Fibroblast of skin of abdomen (primary cell): ENCODE measurements at places on chromosomes 5 and 9.

- DNase-seq, result no peak
Observed at GRCh38 chr5:54421976-54422375, 33.5 kb upstream of the HSPB3 start.

DNA sequence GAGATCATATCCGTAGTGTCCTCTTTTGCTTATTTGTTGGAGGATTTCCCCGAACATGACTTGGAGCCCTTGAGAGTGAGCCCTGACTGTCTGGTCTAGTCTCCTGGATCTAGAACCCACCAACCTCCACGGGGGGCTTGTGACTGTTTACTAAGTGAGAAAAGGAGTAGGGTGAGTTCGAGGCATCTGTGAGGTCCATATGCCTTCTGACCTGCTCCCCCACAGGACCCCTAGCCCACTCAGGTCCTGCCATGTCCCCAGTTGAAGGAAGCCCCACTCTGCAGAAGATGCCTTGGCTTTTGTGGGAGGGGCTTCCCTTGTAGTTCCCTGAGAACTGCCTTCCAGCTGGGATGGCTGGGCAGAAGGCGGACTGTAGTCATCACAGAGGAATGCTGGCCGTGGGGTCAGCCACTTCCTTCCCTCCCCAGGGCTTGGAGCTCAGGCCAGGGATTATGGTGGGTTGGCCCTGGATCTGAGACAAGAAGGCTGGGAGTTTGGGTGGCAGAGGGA lies 7.0 kb upstream of the IRF1 start:
- DNase-seq, result peak; percentile 89

GRCh38 chr5:59790776-59791475 lies 102.6 kb downstream of the PDE4D start:
- no peak for DNase-seq

GRCh38 chr5:168104350-168104749 lies 187.1 kb upstream of the WWC1 start:
- no peak for DNase-seq

DNA sequence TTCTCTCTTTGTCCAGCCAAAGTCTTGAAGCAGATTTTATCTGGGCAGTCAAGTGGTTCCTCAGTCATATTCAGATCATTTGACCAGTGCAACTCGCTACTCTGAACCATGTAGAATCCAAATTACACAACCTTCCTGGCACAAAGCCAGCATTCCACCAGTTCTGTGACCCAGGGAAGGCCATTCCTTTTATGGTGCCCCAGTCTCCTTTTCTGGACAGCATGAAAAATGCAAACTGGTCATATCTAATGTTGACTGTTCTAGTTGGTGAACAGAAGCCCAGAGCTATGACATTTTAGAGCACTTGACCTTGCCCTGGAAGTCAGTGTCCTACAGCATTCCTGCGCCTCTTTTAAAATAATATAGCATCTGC lies 364.6 kb downstream of the BRINP1 start:
- peak; percentile 90 for DNase-seq

GRCh38 chr5:100517301-100517974 lies 17.7 kb upstream of the FAM174A start:
- DNase-seq, result no peak

DNA sequence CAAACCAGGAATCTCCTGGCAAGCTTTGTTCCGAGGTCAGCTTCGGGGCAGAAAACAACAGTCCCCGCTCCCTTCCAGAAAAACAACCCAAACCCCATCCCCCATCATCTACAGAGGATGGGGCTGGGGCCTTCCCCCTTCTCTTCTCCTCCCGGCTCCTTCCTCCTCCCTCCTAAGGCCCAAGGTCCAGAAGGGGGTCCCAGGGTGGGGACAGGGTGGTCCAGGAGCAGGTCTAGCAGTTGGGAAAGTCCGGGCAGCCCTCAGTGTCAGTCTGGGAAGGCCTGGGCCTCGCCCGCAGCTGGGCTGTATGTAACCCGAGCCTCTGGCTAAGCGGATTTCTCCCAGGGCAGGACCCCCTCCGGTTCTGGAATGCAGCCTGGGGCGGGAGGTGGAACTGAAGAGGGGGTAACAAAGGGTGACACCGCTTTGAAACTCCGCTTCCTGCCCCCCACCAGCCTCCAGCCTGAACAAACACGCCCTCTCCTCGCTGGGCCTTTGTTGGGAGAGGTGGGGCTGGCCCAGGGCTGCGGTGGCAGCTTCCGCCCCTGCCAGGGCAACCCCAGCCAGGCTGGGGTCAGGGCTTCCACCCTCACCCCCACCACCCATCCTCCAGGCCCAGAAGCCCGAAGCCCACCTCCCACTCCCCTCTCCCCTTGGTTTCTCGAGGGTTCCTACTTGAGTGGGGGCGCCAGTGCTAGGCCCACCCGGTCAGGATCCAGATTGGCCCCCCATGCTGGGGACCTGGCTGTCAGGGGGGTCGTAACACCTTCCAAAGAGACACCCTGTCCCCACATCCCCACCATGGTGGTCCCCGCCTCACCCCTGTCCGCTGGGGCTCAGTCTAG lies 63.5 kb downstream of the C9orf50 start:
- peak; percentile 94 for DNase-seq

DNA sequence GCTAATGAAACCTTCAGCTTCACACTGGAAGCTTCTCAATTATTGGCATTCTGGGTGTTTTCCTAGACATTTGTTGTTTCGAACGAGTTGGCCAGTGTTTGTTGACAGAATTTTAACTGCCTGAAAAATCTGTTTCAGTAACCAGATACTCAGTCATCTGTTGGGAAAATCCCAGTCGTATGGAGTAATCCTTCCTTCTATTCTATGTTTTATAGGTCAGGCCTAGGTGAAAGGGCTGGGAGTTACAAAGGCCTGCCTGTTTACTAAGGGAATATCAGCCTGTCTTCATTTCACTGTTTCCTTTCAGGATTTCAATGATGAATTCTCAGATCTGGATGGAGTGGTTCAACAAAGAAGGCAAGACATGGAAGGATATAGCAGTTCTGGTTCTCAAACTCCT lies 59.9 kb downstream of the GRAMD2B start:
- no peak for DNase-seq

GRCh38 chr5:6356578-6357164 lies 21.7 kb downstream of the MED10 start:
- DNase-seq, result no peak
